ENCODE measurements at places on chromosomes 13 and 19.

DNA sequence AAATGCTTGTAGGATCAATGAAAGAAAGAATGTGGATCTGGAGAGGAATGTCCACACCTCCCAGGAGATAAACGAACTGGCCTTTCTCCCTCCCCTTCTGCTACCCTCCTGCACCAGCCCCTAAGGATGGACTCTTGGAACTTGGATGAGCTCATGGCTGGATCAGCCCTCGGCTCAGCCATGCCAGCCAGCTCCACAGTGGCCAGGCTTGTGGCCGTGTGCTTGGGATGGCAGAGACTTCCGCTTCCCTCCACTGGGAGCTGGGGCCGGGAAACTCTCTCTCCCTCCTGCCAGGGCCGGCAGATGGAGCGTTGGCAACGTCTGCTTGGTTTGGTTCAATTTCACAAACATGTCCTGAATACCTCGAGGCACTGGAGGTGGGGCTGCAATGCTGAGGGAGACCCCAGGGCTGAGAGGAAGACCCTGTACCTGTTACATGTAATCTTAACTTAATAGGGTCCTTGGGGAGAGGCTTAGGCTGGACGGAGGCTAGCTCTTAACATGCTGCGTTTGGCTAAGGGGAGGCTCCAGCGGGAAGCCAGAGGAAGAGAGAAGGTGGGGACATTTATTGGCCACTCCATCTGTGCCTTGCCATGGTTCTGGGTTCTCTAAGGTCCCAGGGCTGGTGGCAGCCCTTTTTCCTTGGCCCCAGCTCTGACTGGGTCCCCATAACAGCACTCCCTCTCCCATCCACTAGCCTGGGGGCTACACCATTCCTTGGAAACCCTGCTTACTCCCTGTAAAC lies 152.5 kb downstream of the IER2 start:
- DNase-seq = peak; percentile 22

GRCh38 chr19:18895824-18896341 lies at the start of gene CERS1:
Gene CERS1 (minus strand): TSS chr19:18896158. CDS start chr19:18896072, 86 bp downstream.
- DNase-seq = peak; percentile 54

DNA sequence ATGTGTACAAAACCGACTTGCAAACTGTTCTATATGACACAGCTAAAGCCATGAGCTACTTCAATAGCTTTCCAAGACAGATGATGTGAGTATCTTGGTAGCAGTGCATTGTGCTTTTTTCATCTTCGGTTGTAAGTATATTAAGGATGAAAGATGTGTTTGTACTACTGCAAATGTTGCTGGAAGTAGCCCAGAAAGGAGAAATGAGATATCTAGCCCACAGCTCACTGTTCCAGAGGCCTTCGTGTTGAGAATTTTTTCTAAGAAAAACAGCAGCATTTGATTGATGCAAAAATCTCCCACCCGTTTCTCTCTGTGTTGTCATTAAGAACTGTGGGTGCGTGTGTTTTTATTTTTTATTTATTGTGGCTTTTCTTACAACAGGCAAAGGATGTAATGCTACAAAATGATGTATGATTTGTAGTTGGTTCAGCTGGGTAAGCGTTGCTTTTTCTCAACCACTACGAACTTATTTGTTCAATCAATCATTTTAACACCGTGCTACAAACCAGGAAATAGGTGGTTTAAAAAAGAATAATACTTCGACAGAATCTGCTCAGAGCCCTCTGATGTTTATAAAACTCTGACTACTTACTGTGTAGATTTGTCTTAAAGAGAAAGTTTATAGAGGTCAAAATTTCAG lies 41.6 kb upstream of the RFC3 start:
- DNase-seq = no peak

DNA sequence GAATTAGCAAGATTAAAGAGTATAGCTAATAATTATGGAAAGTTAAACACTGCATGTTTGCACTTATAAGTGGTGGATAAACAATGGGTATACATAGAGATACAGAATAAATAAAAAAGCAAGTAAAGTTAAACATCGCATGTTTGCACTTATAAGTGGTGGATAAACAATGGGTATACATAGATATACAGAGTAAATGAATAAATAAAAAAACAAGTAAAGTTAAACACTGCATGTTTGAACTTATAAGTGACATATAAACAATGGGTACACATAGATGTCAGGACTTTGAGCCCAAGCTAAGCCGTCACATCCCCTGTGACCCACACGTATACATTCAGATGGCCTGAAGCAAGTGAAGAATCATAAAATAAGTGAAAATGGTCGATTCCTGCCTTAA lies 1533.3 kb upstream of the SPRY2 start:
- no peak for DNase-seq

Data from GM23248 (cell line).